ENCODE measurements at places on chromosomes 4 and X. TPM values are rescaled to one million over a fixed set of nuclear protein-coding genes. Genes with fewer than 3 reads are reported as not detected.

- DNase-seq: no peak
These were observed 54.4 kb downstream of the MRPL1 start for GRCh38 chr4:77917075-77917474.

DNA sequence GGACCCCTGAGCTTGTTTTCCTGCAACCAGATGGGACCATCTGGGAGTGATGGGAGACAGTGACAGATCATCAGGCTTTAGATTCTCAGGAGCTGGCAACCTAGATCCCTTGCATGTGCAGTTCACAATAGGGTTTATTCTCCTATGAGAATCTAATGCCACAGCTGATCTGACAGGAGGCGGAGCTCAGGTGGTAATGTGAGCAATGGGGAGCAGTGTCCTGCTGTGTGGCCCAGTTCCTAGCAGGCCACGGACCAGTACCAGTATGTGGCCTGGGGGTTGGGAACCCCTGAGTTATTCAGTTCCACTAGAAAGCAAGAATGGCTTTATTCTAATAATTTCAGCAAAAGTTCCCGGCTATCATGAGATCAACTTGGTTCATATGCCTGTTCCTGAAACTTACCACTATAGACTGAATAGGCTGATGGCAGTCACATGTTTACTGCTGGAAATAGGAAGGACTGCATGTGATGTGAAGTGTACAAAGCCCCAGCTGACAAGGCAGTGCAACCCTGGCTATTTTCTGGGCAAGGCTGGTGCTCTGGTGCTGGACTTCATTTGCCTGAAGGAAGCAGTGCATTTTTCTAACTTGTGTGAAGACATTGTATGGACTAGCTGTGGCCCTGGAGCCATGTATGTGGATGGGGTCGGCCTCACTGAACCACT is 107.2 kb downstream of the SPRY1 start:
- DNase-seq: no peak

DNA sequence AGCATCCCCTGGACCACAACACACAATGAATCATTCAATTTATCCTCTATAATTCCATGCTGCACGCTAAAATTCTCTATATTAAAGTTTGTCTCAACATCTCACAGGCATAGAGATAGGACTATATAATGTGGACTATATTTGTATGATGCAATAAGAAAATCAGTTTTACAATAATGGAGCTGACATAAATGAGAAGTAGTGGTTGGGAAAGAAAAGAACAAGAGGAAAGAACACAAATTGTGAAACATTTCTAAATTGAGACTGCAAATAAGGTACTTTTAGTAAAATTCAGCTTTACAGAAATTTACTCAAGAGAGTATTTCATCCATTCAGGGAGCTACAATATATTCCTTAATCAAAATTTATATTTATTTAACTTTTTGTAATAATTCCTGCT is 120.4 kb downstream of the ARAP2 start:
- DNase-seq: no peak

The SYTL4 gene
- 6.7 TPM for total RNA-seq

DNA sequence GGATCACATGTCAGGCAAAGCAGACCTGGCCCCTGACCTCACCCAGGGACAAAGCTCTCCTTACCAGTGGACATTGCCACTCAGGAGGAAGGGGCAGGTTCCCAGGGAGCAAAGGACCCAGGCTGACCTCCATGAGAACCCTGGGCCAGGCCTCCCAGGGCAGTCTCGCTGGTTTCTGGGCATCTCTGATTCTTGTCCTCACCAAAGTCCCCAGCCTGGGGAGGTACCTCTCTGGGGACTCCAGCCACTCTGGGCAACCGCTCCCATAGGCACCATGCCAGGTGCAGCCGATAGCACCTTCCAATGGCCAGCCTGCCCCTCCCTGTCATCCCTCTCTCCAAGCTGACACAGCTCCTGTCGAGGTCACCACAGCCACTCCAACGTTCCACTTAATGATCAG is 7.9 kb downstream of the EVC2 start:
- no peak for DNase-seq

The PAGE2B gene
- not detected for total RNA-seq

The FOXP3 gene
- not detected for total RNA-seq

The APLN gene
- 5.6 TPM for total RNA-seq

DNA sequence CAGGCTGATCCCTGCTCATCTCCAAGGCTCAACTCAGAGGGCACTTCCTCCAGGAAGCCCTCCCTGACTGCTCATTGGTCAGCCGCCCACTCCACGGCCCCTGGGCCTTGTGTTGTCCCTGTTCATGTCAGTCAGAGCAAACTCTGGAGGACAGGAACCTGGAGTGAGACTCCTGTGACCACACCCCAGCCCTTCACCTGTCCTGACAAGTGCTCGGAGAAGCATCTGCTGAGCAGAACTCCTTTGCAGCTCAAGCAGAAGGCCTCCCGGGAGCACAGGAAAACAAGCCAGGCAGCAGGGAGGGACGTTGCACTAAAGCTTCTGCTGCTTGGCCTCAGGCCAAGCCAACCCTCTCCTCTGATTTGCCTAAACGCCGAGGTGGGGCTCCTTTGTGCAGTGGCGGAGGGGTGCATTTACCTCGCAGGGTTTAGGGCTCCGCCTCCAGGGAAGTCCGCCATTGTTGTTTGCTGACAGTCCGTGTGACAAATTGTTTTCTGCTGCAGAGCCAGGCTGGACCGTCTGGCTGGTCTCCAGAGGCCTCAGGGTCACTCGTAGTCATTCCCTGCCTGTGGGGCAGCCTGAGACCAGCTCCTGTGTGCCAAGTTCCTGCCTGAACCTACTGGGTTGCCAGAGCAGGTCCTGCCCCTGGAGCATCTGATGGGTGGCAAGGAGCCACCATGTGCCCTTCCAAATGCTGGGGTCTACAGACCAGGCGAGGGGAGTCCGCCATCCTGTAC is 61.8 kb downstream of the C4orf50 start:
- no peak for DNase-seq

DNA sequence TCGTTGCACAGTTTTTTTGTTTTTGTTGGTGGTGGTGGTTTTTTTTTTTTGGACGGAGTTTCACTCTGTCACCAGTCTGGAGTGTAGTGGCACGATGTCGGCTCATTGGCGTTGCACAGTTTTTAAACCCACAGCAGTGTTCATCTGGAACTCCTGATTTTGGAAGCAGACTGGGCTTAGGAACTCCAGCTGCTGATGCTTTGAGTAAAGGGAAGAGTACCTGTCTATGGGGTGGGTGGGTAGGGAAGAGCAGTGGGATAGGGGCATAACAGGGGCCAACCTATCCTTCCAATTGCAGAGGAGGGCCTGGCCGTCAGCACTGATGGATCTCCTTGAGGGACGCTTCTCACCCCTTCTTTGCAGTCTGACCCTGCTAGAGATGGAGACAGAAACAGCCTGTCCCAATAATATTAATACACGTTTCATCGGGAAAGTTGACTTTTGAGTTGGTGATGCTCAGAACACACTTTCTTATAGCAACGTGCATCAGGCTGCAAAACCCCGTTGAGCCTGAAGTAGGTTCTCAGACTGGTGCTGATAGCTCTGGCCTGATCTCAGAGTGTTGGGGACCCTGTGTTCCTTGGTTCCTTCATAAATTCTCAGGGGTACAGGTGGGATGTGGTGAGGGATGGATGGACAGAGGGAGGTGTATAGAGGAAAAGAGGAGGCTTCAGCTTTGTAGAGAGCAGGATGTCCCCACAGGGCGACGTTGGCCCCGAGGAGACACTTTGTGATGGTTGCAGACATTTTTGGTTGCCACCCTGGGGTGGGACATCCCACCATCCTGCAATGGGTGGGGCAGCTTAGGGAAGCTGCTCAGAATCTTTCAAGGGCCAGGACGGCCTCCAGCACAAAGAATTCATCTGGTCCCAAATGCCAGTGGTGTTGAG is 2.3 kb downstream of the CD99 start:
- no peak for DNase-seq

GRCh38 chr4:168019921-168020320 is 72.4 kb upstream of the ANXA10 start:
- DNase-seq: no peak

- DNase-seq: no peak
These were observed 20.9 kb downstream of the UVSSA start for GRCh38 chr4:1367936-1368289.

GRCh38 chr4:153931804-153932203 is 142.9 kb upstream of the SFRP2 start:
- no peak for DNase-seq

GRCh38 chrX:150507251-150507856 is 61.1 kb upstream of the MTM1 start:
- peak; percentile 79 for DNase-seq

GRCh38 chr4:1072830-1073446 is 40.4 kb downstream of the RNF212 start:
- DNase-seq: no peak

DNA sequence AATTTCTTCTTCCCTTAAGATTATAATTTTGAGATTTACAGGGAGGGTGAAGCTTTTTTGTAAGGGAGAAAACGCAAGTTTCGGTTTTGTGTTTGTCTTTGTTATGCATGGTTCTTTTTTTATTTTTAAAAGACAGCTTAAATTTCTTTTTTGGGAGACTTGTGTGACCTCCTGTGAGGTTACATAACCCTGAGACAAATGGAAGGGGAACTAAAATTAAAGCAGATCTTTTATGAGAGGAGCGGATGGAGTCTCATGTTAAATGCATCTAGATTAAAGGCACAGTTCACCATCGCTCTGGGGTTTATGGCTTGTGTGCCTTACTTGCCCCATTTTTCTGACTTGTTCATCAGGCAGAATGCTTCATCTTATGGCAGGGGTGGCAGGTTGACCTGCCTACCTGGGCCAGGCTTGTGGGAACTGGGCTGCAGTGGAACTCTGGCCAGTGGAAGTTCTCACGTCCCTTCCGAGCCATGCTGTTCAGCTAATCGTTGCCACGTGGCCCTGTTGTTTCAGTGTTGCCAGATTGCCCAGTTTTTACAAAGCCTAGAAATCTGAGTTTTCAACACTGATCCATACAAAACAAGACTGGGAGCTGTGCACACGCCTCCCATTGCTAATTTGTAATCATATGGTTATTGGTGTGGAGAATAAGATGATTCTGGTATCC is 291.8 kb downstream of the ARHGAP10 start:
- DNase-seq: no peak

The CXCL1 gene
- total RNA-seq: 2.5 TPM

DNA sequence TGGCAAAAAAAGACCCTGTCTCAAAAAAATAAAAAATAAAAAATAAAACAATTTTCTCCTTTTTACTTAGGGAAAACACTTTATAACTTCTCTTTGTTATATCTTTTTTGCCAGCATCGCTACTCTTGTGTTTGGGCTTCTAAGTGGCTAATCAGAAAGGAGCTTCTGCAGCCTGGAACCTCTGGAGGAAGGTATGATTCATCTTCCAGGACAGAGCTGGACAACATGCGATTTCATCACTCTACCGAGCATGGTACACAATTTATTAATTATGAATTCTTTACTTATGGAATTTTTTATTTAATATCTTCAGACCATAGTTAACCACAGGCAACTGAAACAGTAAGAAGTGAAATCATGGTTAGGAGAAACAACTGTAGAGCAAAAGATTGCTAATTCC is 1254.3 kb upstream of the AGA start:
- no peak for DNase-seq

DNA sequence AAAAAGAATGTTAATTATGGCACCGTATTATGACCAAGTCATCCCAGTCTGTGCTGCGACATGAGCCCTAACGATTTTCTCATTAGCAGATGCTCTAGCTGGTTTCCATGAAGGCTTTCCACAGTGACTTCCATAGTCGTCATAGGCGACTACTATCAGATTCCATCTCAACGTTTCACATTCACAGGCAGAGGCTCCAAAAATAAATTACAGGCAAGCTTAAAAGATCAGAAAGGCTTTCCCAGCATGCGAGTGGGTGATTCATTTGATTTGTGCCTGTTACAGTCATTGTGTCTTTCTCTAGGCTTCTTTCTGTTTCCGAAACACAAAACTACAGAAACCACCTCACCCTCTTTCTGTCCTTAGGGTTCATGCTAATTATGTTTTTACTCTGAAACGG is 43.2 kb downstream of the PALLD start:
- DNase-seq: no peak

DNA sequence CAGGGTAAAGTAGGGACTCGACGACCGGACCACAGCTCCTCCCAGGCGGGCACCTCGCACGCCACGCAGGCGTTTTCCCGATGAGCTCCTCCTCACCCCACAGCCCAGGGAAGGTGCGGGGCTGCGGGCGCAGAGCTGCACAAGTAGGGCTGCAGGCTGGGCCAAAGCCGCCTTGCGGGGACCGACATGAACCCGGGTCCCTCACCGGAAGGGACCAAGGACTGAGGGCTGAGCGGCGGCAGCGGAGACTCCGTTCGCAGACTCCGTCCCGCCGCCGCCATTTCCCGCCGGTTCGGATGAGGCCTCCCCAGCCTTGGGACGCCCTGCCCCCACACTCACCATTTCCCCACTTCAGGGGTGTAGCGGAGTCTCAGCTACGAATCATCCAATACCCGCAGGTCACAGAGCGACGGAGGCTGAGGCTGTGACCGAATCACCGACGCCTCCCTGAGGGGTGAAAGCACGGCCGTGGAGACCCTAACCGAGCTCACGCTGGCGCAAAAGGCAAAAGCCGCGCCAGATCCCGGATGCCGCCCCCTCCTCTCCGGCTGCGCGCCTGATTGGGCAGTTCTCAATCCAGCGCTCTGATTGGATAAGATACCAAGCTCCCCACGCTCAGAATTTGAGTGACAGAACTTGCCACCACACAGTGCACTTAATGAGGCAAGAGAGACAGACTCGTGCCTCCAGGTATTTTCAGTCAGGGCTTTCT is at the start of gene ZNF732:
ZNF732 (minus strand) TSS at position 506 of the 712 bp plus-strand sequence; CDS start at position 342, 164 bp downstream.
- peak; percentile 58 for DNase-seq

- no peak for DNase-seq
These were observed 96.2 kb upstream of the CCSER1 start for GRCh38 chr4:90030953-90031352.

The HDX gene
- 4.2 TPM for total RNA-seq

GRCh38 chr4:64756016-64756415 is 346.8 kb upstream of the TECRL start:
- DNase-seq: no peak

DNA sequence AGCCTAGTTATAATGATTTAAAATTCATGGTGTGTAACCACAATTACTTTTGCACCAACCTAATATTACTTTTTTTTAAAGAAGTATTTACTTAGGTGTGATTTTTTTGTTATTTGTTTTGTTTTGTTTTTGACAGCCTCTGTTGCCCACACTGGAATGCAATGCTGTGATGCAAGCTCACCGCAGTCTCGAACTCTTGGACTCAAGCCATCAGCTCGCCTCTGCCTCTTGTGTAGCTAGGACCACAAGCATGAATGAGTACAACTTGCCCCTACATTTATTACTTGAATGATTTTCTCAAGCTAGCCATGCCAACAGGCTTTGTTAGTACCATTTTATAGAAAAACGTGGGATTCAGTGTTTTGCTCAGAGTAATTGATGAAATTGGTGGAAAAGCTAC is 488.8 kb upstream of the CPEB2 start:
- DNase-seq: no peak

The ZCCHC12 gene
- not detected for total RNA-seq

- DNase-seq: peak; percentile 63
These were observed 548 bp downstream of the NEUROG2 start for GRCh38 chr4:112515198-112516065.

Measured in right cardiac atrium (tissue), 5 donors.